ENCODE measurements at places on chromosomes 3 and 15.

DNA sequence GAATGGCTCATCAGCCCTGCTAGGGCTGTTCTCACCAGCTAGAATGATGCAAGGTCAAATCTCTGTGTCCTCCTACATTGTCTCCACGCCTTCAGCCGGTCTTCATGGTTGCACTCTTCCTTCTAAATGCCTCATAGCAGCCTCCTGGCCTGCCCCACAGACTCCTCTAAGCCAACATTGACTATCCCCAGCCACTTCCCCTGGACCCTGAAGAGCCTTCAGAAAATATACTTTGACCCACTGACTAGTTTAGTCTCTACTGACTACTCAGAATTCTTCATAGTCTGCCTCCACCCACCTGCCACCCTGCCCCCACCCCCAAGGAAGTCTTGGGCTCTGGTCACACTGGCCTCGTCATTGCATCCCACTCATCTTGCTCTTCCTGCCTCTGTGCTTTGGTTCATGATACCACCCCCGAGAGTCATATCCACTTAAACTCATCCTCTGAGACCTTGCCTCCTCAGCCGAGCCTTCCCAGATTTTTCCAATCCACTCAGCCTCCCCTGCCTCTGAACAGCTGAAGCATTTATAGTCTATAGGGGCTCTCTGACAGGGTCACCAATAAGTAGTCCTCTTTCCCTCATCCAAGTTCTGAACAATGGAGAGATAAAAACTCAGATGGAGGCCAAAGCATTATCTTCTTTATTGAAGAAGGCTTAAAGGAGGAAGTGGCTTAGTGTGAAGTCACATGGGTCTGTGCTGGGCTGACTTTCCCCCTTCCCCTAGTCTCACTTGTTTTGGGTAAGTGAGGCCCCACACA is 9.5 kb upstream of the DOCK3 start:
- no peak for DNase-seq

DNA sequence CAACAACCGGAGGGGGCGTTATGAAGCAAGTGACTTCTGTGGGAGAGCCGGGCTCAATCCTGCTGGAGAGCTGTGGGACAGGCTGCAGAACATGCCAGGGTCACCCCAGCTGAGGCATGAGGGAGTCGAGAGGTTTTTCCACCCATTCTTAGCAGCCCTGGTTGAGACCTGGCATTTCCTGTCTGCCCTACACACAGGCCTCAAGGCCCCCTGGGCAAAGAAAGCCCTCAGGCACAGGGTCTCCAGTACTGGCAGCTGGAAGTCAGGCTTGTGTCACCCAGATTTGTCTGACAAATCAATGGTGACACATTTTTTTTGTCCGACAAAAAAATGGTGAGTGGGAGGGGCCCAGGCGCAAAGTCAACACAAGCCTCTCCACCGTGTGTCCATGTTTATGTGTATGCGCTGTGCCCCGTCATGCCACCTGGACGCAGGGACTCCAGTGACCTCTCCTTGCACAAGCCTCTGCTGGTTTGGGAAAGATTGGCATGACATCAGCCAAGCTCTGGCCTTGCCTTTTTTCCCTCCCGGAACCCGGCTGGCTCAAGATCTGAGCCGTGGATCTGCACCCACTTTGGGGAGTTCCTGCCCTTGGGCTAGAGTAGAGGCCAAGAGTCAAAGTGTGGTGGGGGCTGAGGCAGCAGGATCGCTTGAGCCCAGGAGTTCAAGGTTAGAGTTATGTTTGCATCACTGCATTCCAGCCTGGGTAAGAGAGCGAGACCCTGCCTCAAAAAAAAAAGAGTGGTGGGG is 20.8 kb upstream of the ALAS1 start:
- DNase-seq, result no peak

- DNase-seq, result no peak
These were observed 77.2 kb downstream of the CD200R1L start for GRCh38 chr3:112769286-112769978.

GRCh38 chr3:170368921-170369320 is 11.4 kb downstream of the SKIL start:
- no peak for DNase-seq

DNA sequence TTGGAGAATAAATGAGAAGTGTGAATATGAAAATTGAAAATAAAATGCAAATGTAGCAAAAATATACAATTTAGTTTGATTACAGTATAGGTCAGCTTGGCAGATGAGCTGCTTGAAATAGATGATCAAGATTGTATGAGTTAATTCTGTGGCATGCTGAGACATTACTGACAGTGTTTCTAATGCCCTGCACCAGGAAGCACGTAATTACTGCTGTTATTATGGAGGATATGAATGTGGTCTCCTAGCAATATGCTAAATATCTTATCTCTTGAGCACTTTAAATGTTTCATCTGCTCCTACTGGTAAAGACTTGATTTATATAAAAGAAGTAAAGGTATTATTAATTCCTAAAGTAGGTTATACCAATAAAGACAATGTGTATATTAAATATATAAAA is 1015.5 kb downstream of the PLOD2 start:
- no peak for DNase-seq

DNA sequence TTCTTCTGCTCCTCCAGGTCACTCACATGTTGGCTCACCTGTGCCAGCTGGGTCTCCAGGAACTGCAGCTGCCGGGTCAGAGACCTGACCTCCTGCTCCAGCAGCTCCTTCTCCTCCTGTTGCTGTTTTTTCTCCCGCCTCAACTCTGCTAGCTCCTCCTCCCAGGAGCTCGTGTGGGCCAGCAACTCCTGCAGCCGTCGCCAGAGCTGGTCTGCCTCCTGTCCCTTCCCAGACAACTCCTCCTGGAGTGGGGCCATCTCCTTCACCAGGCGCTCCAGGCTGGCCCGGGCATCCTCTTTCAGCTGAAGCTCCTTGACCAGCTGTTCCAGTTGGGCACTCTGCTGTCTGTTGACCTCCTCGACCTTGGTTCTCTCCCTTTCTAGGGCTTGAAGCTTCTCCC is 24.5 kb downstream of the CXCR6 start:
- no peak for DNase-seq

- no peak for DNase-seq
These were observed 604.3 kb downstream of the FGF12 start for GRCh38 chr3:192122832-192123594.

DNA sequence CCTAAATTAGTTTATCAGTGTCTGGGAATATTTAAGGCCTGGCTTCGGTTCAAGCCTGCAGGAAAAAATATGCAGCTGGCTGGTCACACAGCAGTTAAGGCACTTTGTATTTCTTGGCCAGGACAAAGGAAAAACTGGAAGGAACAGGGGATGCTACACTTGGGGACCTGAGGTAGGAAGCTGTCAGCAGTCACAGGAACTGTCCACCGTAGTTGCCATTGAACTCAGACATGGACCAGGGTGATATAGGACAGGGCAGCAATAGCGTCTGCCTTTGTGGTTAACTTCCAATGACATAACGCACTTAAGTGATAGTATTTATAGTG is 49.1 kb downstream of the NR1D2 start:
- no peak for DNase-seq

GRCh38 chr3:13141991-13142412 is 68.8 kb upstream of the IQSEC1 start:
- no peak for DNase-seq

- no peak for DNase-seq
These were observed 20.5 kb downstream of the FAM240A start for GRCh38 chr3:46632792-46633191.

GRCh38 chr3:187642861-187643260 is 27.3 kb downstream of the SST start:
- DNase-seq, result no peak

- DNase-seq, result no peak
These were observed 17.1 kb upstream of the GCNT3 start for GRCh38 chr15:59594493-59594942.

DNA sequence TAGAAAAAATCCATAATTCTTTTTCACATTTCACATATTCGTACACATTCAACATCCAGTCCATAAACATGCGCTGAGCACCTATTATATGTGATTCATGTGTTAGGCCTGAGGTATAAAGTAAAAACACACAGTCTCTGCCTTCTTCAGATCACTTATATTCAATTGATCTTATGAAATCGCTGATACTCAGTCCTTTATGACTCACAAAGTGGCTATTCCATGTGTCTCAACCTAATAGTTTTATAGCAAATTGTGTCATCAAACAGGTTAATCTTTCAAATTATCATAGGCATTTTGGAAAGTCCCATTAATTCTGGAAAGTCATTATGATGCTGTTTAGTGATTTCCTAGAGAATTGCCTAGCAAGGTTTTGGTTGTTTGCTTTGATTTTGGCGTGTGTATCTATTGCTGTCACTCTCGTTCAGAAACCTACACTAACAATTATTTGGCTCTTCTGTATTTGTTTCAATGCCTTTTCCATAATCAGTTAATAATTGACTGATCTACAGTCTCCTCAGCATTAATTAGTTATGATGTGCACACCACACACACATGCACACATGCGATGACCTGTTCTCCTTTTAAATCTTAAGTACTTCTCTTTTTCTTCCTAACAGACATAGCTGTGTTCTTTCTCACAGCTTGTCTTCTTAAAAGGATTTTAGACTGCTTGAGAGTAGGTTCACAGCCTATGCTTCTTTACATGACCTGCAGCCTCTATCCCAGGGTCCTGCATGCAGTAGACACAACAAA is 353.1 kb downstream of the MECOM start:
- no peak for DNase-seq

- no peak for DNase-seq
These were observed 1.9 kb downstream of the SPG11 start for GRCh38 chr15:44661576-44661975.

DNA sequence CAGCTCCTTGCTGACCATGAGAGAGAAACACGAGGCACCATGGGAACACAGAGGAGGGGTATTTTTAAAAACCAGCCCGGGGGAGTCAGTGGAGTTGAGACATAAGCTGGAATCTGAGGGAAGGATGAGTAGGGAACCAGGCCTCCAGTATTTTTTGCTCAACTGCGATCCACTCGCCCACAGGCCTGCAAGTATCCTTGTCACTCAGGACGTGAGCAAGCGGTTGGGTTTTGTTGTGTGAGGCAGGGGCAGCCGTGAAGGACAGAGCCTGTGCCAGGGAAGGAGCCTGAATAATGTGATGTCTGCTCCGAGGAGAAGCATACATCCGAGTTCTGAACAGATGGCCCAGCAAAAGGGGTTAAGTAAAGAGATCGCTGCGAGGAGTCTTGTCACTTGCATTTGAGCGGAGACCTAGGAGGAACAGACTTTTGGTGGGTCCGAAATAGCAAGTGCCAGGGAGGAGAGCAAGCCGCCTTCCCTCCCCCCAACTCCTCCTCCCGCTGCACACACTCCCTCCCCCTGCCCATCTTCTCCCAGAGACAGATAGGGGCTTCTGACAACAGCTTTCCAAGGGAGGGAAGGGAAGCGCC is 20.4 kb upstream of the NTRK3 start:
- DNase-seq, result no peak

DNA sequence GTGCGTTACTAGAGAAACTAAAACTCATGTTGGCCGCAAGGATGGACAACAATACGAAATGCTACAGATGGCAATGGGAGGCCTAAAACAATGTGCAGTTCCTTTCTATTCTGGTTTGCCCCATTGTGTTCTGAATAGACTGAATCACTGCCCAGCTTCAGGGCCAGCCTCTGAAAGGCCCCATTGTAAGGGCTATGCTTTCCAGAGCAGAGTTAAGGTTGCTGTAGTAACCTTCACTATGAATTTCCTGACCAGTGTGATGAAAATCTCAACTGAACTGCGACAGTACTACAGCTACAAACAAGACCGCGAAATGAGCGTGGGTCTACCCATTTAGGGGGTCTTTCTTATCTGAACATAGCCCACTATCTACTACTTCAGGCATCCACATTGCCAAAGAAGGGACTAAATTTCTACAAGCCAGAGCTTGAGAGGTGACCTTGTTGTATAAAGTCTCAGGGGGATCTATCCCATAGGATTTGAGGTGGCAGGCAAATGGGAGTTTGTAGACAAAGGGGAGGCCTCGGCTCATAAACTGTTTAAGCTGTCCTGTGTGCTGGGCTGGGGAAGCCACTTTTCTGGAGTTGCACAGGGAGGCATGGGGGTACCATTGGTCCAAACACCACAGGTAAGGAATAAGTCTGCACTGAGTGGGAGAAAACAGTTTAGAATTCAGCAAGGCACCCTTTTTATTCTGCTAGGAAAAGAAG is 80.1 kb downstream of the MYO1E start:
- DNase-seq, result no peak

DNA sequence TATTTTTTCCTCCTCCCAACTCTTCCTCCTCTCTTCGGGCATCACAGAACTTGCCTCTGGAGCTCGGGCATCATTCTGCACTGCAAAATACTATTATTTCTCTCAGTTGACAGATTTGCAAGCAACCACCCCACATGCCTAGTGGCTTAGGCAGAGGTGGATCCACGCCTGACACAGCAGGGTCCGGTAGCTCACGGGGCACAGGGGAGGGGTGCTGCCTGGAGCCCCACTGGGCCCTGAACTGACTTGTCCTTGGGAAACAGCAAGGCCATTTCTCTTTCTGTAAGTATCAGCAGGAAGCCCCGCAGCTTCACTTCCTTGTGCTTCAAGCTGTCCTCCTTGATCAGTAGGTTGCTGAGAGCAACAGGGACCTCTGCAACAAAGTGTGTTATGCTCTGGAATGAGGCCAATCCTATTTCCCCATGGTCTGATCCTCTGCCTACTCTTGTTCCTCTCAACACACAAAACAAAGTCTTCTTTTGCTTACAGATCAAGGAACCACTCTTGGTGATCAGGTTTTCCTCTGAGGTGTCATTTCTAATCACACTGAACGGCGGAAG is 69.1 kb downstream of the FAM174B start:
- no peak for DNase-seq

DNA sequence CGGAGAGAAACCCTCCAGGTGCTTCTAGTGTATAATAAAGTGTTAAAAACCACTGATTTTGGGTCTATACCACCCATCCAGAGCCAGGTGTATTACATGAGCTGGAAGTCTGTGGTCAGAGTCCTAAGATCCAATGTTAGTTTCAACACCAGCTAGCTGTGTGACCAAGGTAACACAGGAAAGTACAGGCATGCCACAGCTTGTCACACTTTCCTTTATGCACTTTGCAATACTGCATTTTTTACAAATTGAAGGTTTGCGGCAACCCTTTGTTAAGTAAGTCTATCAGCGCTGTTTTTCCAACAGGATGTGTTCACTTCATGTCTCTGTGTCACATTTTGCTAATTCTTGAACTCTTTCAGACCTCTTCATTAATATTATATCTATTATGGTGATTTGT is 201.3 kb upstream of the PRICKLE2 start:
- no peak for DNase-seq

GRCh38 chr3:194872669-194872977 is 186.9 kb downstream of the FAM43A start:
- DNase-seq, result no peak
